ENCODE measurements at places on chromosomes 12 and 14.

DNA sequence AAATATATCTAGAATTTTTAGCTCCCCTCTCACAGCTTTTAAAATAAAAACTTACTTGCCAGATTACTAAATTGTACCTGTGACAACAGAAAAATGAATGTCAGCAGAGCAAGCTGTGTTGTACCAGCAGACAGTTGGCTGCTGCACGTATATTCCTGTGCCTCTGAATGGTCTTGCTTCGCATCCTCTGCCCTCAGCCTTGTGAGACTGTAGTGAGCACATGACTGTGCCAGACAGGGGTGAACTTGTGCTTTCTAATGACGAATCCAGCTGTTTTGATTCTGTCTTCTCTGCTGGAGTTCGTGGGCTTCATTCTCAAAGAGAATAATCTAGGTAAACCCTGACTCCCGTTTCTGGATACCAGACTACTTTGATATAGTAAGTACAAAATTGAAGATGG lies 58.3 kb upstream of the FRMD6 start:
- DNase-seq, result no peak

- no peak for DNase-seq
Observed at GRCh38 chr14:66038212-66038611, 448.0 kb upstream of the CCDC196 start.

DNA sequence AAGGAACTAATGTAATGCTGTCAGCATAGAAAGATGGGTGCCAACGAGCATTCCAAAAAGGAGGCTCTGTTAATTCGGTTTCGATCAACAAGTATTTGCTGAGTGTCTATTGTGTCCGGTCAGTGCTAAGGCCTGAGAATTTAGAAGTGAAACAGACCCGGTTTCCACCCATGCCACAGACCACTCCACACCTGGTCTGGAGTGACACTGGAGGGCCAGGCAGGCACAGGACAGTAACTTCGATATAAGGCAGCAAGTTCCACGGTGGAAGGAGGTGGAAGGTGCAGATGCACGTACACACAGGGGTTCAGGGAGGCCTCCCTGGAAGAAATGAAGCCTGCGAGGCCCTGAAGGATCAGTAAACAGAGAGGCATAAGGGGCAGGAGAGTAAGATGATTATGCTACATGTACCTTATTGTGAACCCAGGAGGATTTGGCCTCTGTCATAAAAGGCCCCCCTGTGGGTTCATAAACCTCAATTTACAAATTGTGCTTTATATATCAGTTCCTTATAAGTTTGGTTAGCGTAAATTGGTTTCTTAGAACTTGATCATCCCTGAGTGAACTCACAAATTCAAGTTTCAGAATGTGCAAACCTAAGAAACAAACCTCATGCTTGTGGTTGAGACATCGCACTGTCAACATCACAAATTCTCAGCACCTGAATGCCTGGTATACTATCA lies 25.9 kb downstream of the SSH1 start:
- no peak for DNase-seq

DNA sequence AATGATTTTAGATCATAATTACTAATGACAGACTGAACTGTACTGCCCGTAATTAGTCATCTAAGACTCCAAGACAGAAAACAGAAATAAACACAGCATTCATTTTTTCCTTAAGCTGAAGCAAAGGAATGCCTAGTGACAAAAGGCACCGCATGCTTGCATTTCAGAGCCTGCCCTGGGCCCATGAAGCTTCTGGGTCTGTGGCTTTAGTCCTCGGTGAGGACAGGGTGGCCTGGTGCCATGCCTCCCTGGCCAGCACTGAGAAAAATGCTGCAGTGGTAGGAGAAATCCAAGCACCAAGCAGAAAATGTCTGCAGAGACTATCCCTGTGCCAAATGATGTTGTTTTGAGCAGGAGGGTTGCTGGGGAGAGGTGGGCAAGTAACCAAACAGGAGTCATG lies 171.6 kb downstream of the CALM1 start:
- no peak for DNase-seq

GRCh38 chr14:65446159-65446558 lies 33.6 kb downstream of the FUT8 start:
- peak; percentile 47 for DNase-seq

DNA sequence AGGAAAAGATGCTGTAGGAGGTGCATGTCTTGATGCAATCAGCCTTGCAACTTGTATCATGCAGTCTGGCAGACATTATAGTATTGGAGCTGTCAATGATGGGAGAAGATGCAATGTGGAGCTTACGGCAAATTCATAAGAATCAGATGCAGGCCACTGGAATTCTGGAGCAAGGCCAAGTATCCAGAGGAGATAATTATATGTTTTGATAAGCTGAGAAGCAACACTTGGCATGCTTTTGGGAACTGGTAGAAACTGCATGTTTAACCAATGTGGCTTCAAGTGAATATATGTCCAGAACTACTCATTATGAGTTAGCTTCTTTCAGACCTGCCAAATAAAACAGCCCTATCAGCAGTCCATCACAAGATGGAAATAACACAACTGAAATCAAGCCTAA lies 249.1 kb upstream of the PPFIA2 start:
- DNase-seq, result no peak

DNA sequence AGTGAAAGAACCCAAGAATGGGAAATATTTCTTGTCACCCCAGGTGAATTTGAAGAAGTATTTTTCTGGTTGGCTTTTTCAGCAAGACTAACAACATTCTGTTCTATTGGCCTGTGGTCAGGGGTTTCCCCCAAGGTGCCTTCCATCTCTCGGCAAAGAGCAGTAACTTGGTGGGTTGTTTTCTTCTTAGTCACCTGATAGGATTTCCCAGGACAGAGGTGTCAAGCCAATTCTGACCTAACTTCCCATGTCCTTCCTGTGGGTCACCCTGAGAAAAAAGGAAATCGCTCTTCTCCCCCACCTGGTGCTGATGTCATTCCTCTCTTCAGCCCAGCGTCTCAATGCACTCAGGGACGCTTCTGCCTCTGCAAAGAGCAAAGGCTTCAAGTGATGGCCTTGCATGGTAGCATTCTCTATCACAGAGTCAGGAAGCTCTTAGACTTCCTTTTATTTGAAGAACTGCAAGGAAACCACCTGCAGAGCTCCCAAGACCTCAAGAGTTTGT lies 16.1 kb upstream of the IFNG start:
- no peak for DNase-seq
